ENCODE measurements at places on chromosomes 5 and 9.

- DNase-seq = peak; percentile 46
These were observed 80.8 kb downstream of the NTNG2 start for GRCh38 chr9:132242621-132243155.

DNA sequence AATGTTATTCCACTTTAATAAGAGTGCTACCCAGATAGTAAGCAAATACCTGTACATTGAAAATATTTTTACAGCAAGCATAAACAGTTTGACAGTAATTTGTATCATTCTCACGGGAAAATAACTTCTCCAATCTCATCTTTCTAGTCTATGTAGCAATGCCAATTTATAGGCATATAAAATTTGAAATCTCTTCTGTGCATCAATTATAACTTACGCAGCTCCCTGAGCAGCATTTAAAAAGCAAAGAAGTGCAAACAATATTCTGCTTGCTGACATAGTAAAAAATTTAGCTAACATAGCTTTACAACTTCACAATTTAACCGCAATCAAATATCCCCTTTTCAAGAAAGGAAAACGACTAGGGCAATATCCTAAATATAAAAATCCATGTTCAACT, 257.3 kb downstream of the FBXL17 start:
- DNase-seq = no peak

DNA sequence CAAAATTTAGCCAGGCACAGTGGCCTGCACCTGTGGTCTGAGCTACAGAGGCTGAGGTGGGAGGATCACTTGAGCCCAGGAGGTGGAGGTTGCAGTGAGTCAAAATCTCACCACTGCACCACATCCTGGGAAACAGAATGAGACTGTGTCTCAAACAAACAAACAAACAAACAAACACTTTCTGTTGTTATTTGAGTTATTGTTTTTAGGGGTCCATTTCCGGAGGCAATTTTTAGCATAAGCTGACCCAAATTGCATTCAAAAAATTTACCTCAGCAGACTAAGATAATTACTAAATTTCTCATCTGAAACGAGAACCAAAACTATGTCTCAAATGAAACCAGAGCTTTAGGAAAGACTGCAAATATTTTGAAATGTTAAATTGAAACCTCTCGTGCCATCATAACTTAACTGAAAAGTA, 1485.1 kb downstream of the EFNA5 start:
- no peak for DNase-seq

- DNase-seq = no peak
These were observed 990.2 kb downstream of the CDH12 start for GRCh38 chr5:21862986-21863385.

- no peak for DNase-seq
These were observed 403.5 kb downstream of the ZSWIM6 start for GRCh38 chr5:61735531-61735930.

DNA sequence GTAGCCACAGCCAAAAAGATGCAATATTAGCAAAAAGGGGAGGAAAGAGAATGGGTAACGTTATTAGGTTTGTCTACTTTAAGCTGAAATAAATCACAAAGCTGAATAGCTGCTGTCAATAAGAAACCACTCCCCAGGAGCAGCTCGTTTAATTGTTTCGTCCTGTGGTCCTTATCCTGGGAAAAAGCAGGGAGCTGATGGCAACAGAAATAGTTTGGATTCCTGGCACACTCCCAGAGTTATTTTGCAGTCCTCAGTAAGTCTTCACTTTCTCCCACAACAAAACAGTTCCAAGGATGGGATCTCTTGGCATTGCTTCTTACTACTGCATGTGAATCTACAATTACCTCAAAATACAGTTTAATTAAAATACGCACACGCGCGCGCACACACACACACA, 28.8 kb downstream of the FRMD3 start:
- no peak for DNase-seq

DNA sequence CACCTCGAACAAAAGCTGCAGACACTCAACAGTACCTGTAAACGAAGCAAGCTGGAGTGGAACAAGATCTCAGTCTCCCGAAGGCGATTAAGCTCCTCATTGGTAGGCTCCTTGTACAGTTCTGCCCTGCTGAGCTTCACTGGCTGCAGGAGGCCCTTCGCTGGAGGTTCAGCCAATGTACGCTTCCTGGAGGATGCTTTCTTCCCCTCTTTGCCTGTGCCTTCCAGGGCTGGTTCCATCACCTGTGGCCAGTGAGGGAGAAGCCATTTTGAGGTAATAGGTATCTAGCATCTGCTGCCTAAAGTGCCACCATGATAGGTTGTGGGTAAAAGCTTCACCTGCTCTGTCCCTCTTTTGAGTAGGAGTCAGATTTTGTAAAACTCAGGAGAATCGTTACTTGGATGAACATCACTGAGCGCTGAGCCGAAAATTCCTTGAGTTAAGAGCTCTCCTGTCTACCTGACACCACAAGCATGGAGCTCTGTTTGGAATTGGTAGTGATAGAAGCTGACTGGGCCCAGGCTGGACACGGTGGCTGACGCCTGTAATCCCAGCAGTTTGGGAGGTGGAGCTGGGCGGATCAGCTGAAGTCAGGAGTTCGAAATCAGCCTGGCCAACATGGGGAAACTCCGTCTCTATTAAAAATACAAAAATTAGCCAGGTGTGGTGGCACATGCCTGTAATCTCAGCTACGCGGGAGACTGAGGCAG, 1.4 kb downstream of the NOL6 start:
- no peak for DNase-seq

- no peak for DNase-seq
These were observed 125.0 kb upstream of the MTAP start for GRCh38 chr9:21677387-21677786.

DNA sequence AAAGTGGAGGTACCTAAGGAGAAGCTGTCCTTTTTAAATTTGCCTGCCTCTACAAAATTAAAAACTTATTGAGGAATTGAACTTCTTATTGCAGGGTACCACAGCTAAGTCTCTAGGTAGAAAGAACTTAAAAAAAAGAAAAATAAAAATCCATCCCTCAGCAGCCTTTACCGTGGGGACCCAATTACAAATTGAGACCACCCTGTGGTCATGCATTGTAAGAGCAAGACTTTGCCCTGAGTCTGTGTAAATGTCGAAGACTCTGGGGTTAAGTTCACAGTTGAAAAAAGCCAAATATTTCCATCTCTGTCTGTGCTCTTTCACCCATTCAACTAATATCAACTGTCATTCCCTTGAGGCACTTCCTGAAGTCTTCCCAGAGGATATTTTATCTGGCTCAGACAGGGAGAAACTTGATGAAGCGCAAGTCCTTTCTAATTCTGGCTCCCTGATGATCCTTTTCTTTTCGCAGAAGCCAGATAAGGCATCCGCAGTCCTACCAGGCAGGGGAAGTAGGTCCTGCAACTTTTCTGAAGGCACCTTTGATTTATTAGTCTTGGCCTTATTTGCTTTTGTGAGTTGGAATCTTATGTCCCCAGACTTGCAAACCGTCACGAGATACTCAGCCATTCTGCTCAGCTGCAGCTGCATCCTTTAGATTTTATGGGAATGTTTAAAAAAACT, 323.8 kb upstream of the WWC1 start:
- DNase-seq = no peak

Measured in body of pancreas (tissue), 4 donors.